Mucosa of descending colon (tissue), 3 donors: ENCODE measurements at places on chromosomes 5 and 9. TPM values are rescaled to one million over a fixed set of nuclear protein-coding genes. Genes with fewer than 3 reads are reported as not detected.

The FAM174A gene
- total RNA-seq: 14.5 TPM

The SPATA31C2 gene
- total RNA-seq: not detected

GRCh38 chr9:129109952-129110739 lies 447 bp downstream of the CRAT start:
- no peak for DNase-seq

DNA sequence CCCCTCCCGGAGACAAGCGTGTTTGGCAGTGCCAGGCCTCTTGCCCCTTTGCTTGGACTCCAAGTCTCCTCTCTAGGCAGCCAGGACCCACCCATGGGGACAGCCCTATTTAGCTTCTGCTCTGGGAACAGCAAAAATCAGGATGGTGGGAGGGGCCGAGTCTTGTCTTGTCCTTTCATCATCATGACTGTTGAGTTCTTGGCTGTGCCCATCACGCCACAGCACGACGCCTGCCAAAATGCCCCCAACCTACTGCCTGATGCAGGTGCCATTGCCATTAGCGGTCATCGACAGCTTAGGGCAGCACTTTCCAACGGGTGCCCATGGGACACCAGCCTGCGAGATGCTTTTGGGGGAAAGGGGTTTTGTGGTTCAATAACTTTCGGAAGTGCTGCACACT lies 18.9 kb downstream of the PLPP7 start:
- no peak for DNase-seq

The SLC6A7 gene
- total RNA-seq: 26.4 TPM

The GNA14 gene
- 7.0 TPM for total RNA-seq

- no peak for DNase-seq
Observed at GRCh38 chr9:122949696-122950095, 8.9 kb downstream of the RABGAP1 start.

- no peak for DNase-seq
Observed at GRCh38 chr9:105392531-105392930, 55.3 kb upstream of the FSD1L start.

The IER5L gene
- 8.2 TPM for total RNA-seq

DNA sequence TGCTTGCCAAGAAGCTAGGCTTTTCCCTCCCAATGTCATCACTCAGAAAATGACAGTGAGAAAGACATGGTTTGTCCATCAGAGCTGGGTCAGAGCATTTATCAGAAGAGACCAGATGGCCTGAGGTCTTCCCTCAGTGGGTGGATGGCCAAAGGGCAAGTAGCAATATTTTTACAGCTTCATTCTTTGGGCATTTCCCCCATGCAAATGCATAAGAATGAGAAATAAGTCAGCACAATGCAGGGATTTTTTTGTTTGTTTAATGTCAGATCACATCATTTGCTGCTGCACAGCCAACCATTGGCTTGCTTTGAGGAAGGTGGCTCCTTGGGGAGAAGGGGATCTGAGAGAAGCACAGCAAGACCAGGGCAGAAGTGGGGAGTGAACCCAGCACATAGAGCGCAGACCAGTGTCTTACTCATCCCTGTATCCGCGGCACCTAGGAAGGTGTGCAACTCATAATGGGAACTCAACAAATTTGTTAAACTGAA lies 209.6 kb downstream of the SEMA6A start:
- DNase-seq: no peak

DNA sequence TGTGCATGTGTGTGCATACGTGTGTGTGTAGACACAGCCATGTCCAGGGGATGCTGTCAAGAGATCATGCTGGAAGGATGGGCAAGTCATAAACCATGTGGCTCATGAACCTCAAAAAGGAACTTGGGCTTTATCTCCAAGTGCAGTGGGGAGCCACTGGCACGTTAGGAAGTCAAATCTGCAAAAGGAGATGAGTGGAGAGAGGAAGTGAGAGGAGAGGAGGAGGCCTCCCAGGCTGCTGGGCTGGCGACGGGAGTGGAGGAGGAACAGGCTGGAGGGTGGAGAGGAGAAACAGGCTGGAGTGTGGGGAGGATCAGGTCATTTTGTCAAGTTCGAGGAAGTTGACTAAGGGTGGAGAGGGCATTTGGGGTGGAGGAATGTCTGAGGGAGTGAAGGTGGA lies 29.2 kb upstream of the TIFAB start:
- no peak for DNase-seq

The PSD2 gene
- 0.25 TPM for total RNA-seq

DNA sequence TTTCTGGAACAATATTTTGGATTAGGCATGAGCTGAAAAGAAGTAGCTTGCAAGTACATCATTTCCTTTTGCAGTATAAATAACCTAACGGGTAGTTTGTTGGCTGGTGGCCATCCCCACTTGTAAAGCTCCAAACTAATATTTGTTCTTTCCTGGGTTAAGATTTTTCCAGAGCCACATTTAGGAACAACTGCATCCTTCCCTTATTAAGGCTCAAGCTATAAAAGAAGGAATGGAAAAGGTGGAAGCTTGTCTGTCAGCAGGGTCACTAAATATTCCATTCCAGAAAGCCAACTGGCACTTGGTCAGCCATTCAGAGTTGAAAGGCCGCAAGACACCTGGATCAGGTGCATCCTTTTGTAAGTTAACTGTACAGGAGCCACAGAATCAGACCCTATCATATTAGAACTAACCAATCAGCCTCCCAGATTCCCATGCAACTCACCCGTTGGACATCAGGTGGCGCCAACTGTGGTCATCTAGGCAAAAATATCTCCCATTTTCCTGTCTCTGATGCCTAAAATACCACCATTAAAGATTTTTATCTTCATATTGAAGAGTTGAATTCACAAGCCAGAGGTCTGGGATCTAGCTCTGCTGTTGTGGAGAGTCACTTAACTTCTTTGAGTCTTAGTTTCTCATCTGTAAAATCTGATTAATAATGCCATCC lies 82.9 kb downstream of the PTCD2 start:
- DNase-seq: peak; percentile 36

DNA sequence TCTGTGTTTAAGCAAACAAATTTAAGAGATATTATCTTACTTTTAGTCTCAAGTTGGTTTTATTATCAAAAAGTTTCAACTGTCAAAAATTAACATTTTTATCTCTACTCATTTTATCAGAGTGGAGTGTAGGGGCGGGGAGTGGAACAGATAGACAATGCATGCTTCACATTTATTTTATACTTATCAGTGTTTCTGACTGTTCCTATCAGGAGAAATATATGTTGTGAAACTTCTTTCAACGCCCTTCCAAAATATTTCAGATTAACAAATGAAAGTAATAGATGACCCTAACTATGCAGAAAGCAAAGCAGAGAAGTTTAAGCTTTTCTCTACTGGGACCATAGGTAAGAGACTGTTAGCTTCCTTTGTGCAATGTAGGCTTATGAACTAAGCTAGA lies 44.9 kb upstream of the MAST4 start:
- no peak for DNase-seq

DNA sequence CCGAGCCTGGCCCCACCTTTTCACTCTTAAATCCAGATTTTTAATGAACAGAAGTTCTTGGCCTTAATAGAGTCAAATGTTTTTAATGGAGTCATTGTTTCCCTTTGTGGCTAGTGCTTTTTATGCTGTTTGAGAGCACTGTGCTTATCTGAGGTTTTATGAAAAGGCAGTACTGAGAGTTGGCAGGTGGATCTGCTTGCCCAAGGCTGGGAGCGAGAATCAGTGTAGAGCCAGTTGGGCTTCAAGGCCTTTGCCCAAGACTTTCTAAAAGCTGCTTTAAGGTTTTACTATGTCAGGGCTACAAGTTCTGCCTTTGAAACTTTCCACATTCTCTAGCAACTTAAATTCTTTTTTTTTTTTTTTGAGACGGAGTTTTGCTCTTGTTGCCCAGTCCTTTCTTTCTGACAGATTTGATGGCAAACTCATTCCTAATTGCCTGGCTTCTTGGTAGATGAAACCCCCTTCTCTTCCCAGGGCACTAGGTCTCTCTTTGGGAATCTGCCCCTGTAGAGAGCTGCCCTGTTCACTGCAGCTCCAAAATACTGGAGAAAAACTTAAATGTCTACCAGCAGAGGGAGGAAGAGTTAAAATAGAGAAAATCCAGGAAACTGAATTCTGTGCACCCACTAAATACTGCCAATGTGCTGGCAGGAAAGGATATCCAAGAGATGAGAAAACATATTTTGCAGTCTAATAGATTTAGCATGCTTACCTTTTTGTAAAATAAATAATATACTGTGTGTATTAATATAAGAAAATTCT lies 36.9 kb upstream of the CDK20 start:
- no peak for DNase-seq

The MAP3K1 gene
- 12.2 TPM for total RNA-seq

The BRD3 gene
- total RNA-seq: 56.0 TPM

The IFNK gene
- total RNA-seq: not detected

- no peak for DNase-seq
Observed at GRCh38 chr9:129101279-129101678, 9.3 kb downstream of the CRAT start.

The FOXD4 gene
- total RNA-seq: 0.19 TPM

The STPG3 gene
- not detected for total RNA-seq

GRCh38 chr5:176508603-176509002 lies 28.6 kb downstream of the RNF44 start:
- no peak for DNase-seq

DNA sequence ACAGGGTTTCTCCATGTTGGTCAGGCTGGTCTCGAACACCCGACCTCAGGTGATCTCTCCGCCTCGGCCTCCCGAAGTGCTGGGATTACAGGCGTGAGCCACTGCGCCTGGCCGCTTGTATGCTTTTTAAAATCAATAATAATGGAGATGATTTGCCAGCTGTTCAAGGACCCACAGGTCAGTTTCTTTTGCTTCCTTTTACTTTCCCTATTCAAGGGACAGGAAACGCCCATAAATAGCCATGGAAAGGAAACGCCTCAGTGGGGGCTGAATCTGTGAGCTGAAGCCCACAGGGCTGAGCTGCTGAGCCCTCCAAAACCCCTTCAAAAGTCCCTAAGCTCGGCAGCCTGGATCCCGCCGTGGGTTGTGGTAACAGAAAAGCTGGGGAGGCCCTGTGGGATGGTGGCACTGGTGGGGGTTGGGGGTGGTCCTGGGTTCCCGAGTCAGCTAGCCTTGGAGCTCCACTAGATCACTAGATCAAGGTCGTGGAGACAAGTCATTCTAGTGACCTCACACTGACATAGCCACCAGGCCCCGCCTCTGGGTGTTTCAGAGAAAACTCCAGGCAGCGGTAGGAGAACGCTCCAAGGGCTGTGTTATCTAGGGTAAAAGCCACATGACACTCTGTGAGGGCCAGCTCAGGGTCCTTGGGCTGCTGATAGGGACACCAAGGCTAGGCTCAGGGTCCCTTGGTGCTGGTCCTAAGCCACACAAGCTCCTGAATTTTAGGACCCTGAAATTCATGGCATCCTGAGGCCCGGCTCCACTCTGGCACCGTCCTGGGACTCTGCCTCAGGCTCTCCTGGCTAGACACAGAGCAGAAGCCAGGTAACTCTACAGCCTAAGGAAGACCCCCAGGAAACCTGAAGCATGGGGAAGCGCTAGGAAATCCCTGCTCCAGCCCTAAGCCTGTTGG lies 18.0 kb upstream of the DUSP1 start:
- peak; percentile 84 for DNase-seq

DNA sequence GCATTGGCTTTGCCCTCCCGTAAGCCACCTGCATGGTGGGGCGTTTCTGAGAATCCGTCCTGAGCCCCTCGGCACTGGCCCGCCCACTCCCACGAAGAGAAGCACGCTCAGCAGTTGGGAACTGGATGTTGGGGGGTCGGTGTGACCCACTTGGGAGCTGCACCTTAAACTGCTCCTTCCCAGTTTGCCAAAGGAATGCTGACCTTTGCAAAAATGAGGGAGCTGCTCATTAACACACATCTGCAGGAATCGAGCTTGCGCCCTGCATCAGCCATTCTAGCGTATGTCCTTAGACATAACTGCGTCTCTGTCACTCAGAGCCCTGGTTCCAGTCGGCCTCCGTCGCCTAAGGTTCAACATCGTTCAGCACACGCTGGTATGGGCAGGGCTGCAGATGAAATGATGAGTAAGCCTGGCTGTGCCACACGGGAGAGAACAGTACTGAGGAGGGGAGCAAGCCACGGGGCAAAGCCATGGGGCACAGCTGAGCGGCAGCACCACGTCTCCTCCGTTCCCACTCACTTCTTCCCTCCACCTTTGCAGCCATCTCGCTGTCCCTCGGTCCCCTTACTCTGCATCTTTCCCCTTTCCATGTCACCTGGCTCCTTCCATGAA lies 28.8 kb upstream of the NCS1 start:
- DNase-seq: no peak

DNA sequence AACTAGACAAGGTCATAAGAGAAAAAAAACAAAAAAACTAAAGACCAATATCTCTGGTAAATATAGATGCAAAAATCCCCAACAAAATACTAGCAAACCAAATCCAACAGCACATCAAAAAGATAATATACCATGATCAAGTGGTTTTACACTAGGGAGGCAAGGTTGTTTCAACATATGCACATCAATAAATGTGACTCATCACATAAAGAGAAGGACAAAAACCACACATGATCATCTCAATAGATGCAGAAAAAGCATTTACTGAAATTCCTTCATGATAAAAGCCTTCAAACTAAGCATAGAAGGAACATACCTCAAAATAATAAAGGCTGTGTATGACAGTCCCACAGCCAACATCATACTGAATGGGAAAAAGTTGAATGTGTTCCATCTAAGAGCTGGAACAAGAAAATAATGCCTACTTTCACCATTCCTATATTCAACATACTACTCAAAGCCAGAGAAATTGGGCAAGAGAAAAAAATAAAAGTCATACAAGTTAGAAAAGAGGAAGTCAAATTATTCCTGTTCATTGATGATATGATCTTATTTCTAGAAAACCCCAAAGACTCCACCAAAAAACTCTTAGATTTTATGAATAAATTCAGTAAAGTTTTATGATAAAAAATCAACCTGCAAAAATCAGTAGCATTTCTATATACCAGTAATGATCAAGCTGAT lies 72.2 kb upstream of the FAM169A start:
- no peak for DNase-seq

- no peak for DNase-seq
Observed at GRCh38 chr5:139454568-139455290, 7.8 kb downstream of the ECSCR start.

DNA sequence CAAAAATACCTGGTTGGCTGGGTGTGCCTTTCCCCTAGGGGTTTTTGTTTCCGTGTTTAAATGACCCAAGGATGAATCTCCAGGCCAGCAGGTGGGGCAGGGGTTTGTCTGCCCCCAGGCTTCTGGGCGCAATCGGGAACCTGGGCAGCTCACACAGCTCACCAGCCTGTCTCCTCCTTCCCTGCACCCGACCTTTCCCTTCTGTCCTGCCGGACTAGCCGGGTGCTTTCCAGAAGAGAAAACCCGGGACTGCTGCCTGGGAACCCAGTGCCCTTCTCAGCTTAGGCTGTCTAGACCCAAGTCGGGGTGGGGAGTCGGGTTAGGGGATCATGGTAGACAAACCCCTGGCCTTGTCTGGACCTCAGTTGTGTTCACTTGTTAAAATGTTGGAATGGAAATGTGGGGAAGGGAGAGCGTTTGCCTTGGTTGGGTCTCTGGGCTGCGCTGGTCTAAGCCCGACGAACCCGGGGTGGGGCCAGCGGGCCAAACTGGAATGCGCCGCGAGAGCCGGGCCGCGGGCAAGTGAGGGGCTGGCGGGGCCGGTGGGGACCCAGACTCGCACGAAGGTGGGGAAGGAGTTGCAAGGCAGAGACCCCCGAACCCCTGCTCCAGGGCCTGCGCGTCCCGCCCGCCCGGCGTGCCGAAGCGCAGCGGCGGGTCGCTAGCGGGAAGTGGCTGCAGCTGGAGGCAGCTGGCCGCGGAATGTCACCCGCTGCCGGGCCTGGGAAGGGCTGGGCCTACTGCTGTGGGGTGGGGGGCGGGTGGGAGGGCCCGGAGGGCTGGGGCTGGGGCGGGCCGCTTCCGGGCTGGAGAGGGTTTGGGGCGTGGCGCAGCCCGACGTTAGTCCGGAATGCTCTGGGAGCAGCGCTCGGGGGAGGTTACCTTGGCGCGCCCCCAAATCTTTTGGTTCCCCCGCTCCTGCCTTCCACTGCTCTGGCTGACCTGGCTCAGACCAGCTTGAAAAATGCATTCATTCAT lies 84.6 kb downstream of the DAB2IP start:
- peak; percentile 90 for DNase-seq

The SPACA9 gene
- total RNA-seq: 2.5 TPM
